ENCODE measurements at places on chromosomes 6 and 20.

DNA sequence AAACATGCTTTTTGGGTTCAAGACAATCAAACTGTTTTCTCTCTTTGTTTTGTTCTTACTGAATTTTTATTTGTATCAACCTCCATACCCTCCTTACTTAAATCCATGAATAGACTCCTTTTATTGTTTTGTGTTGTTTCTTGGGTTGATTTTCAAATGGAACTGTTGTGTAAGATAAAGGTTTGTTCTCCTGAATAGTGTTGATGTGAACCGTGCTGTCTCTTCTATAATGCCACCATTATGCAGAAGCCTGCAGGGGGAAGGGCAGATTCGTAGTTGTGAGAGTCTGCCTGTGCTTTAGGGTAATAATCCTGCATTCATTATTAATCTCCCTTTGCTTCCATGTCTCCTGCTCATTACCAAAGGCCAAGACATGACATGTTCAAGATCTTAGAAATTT, 105.9 kb downstream of the CDKAL1 start:
- DNase-seq = no peak

DNA sequence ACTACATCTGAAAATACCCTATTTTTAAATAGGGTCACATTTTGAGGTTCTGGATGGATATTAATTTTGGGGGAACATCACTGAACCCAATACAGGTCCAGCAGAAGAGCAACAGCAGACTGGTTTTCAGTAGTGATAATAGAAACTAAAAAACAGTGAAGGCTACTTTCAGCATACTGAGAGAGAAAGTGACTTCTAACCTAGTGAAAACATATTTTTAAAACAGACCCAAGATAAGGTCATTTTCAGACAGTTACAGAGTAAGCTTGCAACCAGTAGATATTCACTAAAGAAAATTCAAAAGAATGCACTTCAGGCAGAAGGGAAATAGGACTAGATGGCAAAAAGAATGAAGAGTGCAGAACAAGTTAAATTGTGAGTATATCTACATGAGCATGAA, 42.0 kb upstream of the TMEM244 start:
- no peak for DNase-seq

DNA sequence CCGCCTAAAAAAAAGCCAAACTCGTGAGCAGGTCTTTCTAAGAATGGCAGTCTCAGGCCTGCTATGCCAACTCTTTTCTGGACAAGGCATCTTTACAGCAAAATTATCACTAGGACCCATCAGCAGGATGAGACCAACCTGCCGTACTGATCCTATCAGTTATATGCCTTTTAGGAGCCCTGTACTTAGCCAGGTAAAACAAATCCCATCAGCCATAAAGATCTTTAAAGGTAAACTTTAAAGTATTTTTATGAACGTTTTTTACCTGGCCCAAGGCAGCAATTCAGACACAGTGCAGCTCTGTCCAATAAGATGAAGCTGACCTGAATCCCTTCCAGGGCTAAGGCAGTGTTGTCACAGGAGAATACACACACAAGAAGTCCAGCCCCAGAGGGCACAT, 51.3 kb upstream of the TGM3 start:
- DNase-seq = no peak

GRCh38 chr20:353166-353565, 6.3 kb downstream of the NRSN2 start:
- DNase-seq = no peak

GRCh38 chr6:27834879-27835549, 77.2 kb downstream of the OR2B2 start:
- DNase-seq = no peak

DNA sequence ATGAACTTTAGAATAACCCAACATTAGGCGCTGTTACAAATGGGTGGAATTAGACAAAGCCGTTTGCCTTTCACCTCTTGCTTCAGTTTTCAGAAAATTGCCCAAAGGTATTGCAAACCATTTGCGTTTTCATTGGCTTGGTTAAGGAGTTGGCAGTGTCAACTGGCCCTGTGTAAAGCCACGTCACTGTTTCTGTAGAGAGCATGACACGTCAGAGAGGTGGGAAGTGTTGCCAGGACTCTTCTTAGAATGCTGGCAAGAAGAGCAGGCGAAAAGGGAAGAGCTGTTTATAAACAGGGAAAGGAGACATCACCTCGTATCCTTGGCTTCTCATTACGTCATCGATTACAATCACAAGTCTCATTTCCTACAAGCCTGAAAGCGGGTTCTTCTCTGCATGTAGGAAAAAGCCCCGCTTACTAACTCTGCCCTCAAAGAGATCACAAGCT, 4.2 kb upstream of the IRF4 start:
- DNase-seq = no peak

DNA sequence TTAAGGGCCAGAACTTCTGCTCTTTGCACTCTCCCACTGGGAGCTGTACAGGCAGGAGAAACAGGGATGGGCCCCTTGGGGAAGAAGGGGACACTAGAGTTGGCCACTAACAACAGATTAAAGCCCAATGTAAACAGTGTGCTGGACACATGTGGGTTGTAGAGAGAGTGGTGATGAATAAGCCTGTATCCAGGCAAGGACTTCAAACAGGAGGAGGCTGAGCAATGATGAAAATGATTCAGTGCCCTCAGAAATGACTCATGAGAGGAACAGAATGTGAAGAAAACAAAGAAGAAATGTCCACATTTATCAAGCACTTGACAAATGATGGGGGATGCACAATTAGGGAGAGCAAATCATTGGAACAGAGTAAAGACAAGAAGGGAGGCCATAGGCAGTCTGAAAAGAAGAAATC, 242.3 kb downstream of the TBX18 start:
- no peak for DNase-seq

DNA sequence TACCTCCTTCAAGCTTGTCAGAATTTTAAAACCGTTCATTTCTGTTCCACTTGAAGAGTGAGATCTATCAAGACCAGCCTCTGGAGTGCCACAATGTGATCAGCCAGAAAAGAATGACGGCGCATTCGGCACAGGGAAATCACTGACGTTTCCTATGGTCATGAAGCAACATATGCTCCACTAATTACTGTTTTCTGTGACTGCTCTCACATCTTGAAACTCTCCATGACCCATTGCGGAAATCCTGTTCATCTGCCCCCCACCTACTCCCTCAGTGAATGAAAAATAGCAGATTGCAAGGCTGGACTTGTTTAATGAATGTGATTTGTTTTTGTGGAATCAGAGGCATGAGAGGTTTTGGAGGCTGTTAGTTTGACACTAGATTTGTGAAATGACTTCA, 53.2 kb downstream of the SAMD5 start:
- DNase-seq = no peak

GRCh38 chr20:49349078-49349477, 71.2 kb upstream of the ZNFX1 start:
- no peak for DNase-seq
